ENCODE measurements at places on chromosomes 6 and 20.

GRCh38 chr6:21628160-21628559 lies 34.6 kb downstream of the SOX4 start:
- no peak for DNase-seq

GRCh38 chr6:118799826-118800225 lies 94.1 kb upstream of the ASF1A start:
- DNase-seq: no peak

DNA sequence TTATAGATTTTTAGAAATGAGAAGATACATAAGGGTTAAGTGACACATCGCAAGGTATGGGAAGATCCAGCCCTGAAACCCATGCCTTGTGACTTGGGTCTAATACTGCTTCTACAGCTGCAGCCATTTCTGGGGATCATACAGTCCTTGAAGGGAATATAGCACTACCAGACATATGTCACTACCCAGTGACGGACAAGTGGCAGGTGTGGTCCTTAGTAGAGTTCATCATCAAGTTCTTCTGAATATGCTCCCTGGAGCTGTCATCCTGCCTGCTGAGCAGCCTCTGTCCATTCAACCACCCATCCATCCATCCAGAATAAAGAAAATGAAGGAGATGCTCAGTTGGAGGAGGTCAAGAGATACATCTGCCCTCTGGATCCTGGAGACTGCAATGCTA lies 118.6 kb upstream of the ASF1A start:
- DNase-seq: no peak

- DNase-seq: no peak
Measured at GRCh38 chr6:129217701-129218100, 334.8 kb downstream of the LAMA2 start.

DNA sequence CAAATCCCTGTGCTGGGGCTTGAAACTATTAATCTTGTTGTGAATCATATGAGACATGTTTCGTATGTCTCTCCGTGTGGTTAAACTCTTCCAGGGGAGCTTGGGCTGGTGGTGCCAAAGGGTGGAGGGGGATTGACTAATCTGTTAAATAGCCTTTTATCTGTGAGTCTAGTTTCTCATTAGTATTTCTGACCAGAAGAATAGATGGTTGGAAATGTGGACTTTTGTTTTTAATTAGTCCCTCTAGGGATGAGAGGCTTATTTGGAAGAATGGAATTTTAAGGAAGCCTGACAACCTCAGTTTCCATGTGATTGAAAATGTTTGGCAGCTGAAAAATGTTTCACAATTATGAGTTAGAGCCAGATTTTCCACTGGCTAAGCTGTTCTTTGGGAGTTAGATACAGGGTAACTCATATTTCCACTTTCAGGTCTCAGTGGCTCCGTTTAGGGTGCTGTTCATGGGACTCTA lies 117.3 kb downstream of the BCKDHB start:
- DNase-seq: no peak

DNA sequence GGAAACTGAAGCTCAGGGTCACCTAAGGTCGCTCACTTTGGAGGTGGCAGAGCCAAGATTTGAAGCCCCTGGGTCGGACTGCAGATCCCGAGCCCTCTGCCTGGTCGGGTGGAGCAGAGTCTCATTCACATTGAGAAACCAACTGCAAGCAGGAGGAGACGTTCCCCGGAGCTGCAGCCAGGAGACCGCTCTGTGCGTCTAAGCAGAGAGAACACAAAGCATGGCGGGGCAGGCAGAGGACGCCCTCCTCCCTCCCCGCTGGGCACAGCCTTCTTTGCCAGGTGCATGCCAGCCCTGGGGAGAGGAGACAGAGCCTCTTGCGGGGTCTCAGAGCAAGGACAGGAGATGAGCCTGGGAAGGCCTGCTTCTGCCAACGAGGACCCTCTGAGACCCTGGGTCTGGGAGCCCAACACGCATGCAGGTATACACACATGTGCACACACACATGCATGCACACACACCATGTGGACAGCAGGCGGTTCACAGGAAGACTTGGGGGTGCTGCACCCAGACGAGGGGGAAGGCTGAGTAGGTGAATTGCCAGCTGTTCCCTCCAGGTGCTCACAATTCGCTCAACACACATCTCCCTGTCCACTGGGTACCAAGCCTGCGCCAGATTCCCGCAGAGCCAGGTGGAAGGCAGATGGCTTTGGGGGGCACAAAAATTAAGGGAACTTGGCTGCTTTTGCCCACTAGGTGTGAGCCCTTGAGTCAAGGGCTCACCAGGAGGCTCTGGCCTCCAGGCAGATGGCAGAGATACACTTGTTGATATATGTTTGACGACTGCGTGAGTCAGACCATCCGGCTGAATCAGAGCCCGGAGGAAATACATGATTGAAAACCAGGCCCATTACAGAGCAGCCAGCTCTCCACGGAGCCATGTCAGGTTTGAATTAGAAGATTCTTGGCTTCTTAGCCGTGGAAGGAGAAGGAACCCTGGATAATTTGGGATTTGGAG lies 5.5 kb upstream of the NTSR1 start:
- DNase-seq: peak; percentile 31

DNA sequence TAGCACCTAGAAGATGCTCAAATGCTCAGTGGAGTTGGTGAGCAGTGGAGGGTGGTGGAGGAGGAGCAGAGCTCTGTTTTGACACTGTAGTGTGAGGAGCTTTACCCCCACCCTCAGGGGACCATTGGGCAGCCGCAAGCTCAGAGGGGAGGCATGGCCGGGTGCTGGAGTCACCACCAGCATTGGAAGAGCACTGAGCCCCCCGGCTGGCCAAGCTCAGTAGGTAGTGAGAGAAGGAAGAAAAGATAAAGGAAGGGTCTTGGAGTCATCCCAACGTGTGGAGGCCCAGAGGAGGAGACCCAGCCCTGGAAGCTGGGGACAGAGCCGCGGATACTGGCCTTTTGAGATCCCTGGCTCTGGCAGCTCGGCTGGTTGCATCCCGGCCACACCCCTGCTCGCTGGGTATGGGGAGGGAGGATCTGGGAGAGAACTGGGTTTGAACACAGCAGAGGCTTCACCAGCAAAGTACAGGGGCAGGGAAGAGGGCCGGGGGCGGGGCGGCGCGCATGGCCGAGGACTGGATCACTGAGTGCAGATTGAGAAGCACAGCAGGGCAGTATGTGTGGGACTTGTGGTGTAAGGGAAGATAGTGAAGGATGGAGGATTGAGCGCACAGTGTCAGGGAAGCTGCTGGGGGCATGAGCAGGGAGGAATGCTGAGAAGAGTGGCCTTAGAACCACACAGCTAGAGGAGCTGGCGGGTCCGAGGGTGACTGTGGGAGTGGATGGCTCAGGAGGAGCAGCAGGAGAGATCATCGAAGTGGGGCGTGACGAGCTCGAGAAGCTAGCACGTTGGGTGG lies 24.4 kb downstream of the SYNDIG1 start:
- no peak for DNase-seq

GRCh38 chr6:139942331-139942730 lies 567.9 kb upstream of the CITED2 start:
- DNase-seq: no peak

- no peak for DNase-seq
Measured at GRCh38 chr6:46136831-46137230, 7.0 kb downstream of the ENPP4 start.

DNA sequence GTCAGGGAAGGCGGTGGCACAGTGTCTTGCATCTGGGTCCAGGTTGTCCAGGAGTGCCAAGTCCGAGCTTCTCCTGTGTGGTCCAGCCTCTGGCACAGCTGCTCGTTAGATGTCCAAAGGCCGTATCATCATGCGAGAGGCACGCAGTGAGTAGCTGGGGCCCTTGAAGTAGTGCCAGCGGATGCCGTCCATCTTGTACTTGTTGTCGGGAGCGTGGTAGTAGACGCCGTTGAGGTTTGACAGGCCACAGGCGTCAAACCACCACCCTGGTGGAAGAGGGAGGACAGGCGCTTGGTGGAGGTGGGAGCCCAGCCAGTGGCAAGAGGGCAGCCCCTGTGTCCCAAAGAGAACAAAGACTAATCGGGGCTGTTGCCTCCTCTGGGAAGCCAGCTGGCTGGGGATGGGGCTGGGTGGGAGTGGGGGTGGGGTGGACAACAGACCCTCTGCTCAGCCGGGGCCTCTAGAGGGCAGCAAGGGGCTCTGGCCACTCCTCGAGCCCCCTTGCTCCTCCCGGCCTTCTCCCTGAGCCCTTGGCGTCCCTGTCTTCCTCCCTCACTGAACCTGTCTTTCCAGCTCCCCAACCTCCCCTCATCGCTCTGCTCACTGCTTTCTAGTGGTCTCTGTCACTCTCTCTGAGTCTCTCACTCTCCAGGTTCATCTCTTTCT lies 39.5 kb downstream of the FAM110A start:
- no peak for DNase-seq

GRCh38 chr6:114096561-114097172 lies 125.7 kb upstream of the HDAC2 start:
- no peak for DNase-seq

DNA sequence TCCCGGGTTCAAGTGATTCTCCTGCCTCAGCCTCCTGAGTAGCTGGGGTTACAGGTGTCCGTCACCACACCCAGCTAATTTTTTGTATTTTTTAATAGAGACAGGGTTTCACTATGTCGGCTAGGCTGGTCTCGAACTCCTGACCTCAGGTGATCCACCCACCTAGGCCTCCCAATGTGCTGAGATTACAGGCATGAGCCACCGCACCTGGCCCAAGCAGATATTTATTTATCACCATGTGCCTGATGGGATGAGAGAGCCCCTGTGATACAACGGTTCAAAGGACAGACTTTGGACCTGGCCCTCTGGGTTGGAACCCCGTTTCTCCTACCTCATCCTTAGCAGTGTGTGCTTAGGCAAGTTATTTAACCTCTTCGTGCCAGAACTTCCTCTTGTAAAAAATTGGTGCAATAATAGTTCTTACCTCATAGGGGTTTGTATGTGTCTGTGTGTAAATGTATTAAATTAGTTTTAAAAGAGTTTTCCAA lies 19.2 kb upstream of the STK38 start:
- DNase-seq: no peak

GRCh38 chr6:22219925-22220324 lies 76.9 kb downstream of the PRL start:
- DNase-seq: no peak

DNA sequence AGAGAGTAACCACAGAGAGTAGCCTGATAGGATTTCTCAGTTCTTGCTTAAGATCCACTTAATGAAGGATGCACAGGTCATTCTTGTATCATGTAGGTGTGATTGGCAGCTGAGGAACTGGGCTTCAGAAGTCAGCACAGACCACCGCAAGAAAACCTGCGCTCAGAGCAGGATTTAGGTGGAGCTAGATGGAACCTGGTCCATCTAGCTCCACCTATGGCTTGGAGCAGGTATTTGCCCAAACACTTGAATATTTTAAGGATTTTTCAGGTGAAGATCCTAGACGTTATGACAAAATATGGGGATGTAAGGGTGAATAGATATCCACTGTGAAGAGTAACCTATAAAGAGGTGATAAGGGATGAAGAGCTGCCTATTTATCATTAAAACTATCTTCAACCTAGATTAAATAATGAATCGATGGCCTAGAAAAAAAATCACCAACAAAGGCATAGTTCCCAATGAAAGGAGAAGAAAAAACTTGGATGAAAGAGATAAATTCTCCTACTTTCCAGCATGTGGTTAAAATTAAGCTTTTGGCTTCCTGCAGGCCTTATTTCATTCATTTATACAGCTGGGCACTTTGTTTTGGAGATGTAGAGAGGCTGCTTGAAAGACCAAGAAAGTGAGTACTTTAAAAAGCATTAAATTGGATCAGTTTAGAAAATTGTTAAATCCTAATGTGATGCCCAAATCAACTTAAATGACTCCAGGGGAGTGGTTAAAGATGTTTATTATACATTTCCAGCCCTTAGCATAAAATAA lies 778.4 kb upstream of the GJE1 start:
- DNase-seq: no peak

DNA sequence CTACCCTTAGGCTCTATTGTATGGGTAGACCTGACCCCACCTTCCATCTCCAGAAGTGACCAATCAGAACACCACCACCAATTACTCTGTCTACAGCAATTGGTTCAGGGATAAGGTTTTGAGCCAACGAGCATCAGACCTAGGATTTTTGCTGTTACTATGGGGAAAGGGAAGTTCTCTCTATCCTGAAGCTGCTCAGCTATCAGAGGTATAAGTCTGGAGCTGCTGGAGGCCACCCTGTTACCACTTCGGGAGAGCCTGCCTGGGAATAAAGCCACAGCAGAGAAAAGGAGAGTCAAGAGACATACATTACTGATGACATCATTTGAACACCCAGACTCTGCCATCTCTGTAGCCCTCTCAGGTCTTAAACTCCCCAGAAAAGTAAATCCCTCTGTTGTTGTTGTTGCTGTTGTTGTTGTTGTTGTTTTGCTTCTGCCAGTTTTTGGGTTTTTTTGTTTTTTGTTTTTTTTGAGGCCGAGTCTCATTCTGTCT lies 94.5 kb downstream of the PREX1 start:
- no peak for DNase-seq

DNA sequence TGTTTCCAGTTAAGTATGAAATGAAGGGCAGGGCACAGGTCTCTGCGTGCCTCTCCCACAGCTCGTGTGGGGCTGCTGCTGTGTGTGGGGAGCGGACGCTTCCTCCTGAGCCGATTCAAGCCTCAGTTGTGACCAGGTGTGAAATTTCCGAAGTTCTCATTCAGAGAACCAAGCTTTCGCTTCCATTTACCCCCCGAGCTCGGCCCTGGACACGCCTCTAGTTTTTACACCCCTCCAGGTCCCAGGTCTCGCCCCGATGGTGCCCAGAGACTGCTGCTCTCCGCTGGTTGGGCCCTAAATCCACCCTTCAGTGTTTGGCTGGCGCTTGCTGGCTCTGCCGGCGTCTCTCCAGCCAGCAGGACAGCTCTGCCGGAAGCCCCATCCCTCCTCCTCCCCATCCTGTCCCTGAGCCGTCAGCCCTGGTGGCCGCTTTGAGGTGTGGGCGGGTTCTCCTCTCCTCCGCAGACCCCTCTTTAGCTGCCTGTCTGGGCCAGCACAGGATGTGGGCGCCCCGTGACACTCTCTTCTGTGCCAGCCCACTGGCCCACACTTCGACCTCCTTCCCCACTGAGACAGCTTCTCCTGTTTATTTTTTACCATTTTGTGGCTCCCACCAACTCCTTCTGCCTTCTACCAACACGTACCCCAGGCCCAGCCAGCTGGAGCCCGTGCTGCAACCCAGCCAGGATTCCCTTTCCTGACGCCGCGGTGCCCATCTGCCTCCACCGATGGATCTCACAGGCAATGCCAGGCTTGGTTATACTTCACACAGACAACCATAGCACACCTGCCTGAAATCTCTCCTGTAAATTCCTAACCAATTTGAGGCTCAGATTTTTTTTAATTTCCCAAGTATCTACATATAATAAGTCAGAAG lies 142.8 kb downstream of the DLL1 start:
- peak; percentile 78 for DNase-seq

DNA sequence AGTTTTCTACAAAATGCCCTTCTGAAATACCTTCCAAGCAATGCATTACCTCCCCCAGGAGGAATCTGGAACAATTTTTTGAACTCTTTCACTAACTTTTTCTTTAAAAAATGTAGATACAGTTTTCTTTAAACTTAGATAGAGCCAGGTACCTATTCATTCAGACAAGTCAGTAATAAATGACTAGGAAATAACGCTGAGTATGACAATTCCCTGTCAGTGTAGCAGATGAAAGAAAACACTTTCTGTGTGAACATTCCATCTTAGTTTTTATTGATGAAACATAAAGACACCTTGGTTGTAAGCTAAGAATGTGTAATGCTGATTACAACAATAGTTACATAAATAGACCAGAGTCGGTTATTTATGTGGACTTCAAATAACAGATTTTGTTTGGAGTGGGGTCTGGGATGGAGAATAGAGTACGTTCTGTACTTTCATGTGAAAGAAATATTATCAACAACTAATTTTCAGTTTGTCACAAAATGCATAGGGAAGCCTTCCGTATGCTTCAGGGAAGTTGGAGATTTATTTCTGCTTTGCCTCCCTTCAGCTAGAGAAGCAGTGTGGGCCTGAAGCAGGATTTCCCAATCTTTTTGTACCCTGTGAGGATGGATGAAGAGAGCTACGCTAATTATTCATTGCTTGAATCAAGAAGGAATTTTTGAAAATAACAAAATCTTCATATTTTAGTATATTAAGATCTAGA lies 19.2 kb upstream of the QKI start:
- no peak for DNase-seq
